ENCODE measurements at places on chromosomes 3 and 15.

GRCh38 chr3:145429546-145429945 lies 731.4 kb downstream of the PLOD2 start:
- DNase-seq = no peak

- DNase-seq = no peak
Observed at GRCh38 chr3:12926660-12927059, 85.3 kb upstream of the RPL32 start.

DNA sequence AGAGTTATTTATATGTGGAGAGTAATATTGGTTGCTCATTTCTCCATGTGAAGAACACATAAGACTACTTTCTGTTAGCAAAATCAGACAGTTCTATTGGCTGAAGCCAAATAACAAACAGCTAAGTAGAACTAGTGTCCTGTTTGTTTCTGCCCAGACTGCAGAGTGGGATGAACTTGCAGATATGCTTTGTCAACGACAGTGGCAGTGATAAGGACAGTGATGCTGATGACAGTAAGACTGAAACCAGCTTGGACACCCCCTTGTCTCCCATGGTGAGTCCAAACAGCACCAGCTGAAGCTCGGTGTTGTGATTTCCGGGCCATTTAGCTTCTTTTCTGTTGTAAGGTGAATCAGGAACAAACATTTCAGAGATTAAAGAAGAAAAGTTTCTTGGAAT lies 102.6 kb upstream of the IL12A start:
- DNase-seq = no peak

GRCh38 chr3:10518506-10519150 lies 13.2 kb upstream of the ATP2B2 start:
- no peak for DNase-seq

GRCh38 chr3:105967117-105967516 lies 98.3 kb upstream of the CBLB start:
- DNase-seq = no peak

- no peak for DNase-seq
Observed at GRCh38 chr3:88267441-88267840, 117.7 kb downstream of the C3orf38 start.

DNA sequence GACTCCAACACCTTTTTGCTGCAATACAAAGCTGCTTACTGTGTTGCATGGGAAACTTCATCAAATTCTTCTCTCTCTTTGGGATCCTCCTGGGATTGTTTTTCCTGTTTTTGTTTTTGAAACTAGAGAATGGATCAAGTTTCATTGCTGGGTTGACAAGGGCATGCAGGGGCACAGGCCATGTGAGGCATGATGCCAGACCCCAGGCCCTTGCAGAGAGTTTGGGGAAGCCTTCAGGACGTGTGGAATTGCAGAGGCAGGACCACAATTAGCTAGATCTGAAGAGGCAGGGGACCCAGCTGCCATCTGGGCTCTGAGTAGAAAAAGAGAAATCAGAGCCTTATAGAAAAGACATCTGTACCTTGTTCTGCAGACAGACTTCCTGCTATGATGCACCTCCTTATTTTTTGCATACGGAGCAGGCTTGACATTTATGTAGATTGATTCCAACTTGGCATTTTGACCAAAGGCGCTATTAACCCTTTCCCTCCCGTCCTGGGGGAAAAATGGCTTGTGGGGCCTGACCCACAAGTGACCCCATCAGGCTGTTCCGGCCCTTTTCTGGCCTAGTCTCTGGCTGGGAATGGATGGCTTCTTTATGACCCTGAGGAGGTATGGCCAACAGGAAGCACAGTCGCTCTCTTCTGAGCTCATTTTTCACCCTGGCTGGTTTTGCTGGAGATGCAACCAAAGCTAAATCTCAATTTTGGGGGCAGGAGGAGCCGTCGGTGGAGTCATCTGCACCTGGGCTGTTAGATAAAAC lies 44.3 kb upstream of the CHRNB4 start:
- no peak for DNase-seq

GRCh38 chr3:196963631-196963953 lies 5.0 kb downstream of the PIGZ start:
- no peak for DNase-seq

GRCh38 chr3:171436380-171436779 lies 23.8 kb downstream of the TNIK start:
- DNase-seq = no peak

GRCh38 chr3:31615071-31615875 lies 82.5 kb downstream of the STT3B start:
- no peak for DNase-seq
